ENCODE measurements at places on chromosomes 12 and 14.

DNA sequence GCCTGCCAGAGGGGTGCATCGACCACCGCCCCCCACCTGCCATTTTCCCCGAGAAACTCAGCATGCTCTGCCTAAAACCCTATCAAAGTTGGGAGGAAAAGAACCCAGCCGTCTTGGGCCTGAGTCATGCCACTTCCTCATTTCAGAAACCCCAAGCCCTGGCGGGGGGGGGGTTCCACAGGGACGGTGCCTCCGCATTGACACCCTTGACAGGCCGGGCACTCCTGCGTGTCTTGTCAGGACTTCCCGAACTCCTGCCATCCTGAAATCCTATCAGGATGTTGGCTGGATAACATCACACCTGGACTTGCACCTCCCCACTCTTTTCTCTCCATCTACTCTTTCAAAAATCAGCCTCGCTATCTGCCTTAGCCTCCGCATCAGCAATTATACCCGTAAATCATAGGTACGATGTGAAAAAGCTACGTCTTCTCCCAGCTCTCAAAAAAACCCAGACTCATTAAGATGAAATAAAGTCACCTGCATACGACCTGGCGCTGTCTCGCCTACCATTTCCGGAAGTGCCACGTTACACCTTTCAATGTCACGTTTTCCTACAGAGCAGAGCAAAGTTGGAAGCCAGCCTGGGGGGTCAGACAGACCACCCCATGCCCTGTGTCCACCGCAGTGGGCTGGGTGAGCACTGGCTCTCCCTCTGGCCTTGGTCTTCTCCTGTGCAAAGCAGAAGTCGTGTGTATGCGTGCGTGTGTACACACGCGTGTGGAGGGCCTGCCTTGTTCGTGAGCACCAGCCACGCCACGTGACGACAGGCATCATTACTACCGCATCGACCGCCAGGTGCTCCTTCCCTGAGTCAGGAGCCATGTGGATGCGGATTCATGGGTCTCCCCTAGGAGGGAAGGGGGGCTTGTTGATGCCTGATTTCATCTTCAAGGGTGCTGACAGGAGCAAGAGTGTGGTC is 96.7 kb downstream of the RFLNA start:
- DNase-seq = peak; percentile 92

DNA sequence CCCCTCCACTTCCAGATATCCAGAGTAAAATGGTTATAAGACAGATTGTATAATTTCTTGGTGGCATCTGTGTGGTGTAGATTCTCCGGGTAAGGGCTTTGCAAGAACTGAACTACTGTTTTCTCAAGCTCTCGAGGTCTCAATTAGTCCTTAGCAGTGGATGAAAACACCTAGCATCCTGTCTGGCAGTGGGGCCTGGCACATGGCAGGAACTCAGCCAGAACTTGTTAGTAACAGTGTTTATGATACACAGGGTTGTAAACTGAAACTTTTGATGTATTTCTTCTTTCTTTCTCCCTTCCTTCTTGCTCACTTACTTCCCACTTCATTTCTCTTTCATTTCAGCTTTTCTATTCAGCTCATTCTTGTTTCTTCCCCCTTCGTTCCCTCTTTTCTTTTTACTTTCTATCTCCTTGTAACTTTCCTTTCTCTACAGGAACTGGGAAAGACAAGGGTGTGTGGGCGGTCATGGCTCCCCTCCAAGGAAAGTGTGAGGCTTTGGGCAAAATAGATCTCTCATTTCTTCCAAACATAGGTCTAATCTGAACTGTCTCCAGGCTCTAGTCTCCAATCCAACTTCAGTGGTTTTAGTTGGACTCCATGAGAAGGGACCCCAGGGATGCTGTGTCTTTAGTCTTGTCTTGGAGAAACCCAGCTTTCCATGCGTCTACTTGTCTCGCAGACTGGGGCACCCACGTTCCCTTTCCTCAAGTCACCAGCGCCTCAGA is 159.7 kb downstream of the PAH start:
- DNase-seq = no peak

- DNase-seq = no peak
Observed at GRCh38 chr12:104242546-104243206, 27.1 kb downstream of the TXNRD1 start.

GRCh38 chr12:56839915-56840325 is 76.8 kb downstream of the HSD17B6 start:
- DNase-seq = peak; percentile 82

DNA sequence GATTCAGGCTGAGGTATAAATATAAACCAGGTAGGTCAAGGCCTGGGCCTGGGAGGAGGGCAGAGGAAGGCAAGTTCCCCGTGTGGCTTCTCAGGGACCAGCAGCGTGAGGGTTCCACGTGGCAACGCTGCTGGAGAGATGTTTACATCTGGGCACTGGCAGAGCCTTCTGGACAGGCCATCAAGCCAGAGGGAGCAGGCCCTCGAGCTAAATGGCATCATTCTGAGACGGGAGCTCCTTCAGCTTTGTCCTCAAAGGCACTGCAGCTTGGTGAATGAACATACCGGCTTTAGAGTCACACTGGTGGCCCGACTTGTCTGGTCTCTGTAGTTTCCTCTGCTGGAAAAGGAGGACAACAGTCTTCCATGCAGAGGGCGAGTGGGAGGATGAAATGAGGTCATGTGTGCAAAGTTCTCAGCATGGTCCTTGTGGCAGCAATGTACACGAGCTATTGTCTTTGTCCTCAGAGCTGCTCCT is 231.3 kb downstream of the ZFP36L1 start:
- DNase-seq = peak; percentile 38

- DNase-seq = no peak
Observed at GRCh38 chr14:24693983-24694382, 60.0 kb upstream of the GZMB start.

- no peak for DNase-seq
Observed at GRCh38 chr12:93868771-93869170, 191.6 kb downstream of the CRADD start.

DNA sequence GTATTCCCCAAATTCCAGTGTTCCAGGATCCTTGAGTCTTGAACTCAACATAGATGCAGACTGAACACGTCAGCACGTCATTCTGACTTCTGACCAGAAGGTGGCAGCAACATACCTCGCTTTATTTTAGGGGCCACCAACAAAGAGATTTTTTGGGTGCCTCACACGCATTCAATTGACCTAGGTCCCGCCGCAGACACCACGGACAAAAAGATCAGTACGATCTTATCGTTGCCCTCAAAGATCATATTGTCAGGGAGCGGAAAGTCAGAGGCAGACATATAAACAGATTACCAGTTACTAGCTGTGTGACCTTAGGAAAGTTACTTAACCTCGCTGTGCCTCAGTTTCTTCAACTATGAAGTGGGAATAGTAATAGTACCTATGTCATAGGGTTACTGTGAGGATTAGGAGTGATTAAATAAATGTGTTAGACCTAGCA is 6.5 kb upstream of the PRPH start:
- peak; percentile 77 for DNase-seq

DNA sequence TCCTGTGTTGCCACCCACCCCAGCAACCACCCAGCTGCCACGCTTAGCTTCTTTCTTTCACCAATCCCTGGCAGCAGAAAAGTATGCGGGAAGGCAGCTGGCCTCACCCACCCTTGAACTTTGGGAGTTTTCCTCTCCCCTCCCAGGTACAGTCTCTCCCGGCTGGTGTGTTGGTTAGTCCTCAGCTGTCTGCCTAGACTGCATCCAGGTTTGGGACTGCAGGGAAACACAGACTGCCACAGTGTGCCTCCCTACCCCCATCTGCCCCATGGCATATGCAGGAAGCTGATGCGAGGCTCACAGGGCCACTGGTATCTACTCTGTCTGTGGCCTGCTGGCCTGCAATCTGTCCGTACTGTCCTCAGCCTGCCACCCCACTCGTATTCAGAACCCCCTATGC is 2.1 kb downstream of the CD9 start:
- DNase-seq = no peak

DNA sequence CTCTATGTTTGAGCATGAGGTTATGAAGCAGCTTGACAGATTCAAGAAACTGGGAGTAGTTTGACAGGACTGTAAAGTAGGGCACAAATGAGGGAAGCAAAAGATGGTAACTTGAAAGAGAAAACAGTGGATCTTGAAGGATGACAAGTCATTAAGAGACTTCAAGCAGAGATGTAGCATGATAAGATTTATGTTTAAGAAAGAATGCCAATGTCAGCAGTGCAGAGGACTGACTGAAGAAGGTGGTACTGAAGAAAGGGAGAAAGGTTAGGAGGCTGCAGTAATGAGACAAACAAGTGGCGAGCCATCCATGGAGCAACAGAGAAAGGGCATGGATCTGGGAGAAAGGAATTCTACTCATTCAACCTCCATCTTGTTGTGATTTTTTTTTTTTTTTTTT is 120.2 kb upstream of the RAP1B start:
- DNase-seq = no peak

DNA sequence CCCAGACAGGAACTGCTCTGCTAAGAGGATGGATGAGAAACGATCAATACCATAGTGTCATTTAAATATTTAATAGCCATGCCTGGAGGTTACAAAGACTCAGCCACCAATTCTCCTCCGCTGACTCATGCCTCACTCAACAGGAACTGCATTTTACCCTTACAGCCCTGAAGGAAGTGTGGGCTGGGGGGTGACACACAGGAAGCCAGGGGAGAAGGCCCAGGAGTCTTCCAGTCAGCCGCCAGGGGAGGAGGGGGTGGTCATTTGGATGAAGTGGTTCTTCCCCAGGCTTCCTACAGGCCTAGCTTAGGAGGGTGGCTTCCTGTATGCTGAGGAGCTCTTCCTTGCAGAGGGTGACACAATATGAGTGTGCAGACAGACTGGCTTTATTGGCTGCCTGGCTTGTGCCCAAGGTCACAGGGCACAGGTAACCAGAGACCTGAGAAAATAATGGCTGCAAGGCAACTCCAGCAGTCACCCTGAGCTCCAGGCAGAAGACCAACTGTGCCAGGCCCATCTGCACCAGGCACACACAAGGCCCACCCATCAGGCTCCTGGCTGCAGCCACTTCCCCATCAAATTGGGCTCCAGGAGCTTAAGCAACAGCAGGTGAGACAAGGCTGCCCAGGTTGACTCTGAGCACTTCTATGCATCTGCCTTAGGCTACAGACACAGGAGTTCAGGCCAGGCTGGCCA is 30.6 kb upstream of the RPLP0 start:
- peak; percentile 96 for DNase-seq

DNA sequence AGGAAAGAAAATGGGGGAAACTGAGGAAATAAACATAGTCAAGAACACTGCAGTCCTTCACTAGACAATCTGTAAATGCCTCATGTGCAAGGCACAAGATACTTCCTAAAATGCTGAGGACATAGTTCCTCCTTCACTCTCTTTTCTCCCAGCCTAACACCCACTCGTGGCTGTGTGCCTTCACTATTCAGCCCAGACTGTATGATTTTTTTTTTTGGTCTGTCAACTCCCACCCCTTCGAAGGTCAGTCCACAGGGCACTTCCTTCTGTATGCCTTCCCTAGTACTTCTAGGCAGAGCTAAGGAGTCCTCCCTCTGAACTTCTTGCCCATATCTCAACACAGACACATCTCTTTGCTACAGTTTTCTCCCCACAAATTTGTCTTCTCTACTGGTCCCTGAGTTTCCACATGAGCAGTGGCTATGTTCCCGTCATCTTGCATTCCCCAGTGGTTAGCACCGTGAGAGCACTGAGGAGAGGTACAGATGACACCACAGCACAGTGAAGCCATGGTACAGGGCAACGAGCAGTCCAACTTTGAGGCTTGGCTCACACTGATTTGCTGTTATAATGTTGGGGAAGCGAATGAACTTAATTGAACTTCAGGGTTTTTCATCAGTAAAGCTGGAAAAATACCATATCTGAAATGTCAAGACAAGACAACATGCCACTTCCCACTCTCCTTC is 24.1 kb upstream of the SYCP3 start:
- DNase-seq = peak; percentile 82

- DNase-seq = peak; percentile 95
Observed at GRCh38 chr14:64504897-64505794, 576 bp downstream of the ZBTB1 start.

- DNase-seq = no peak
Observed at GRCh38 chr12:123264642-123265041, 7.0 kb downstream of the CDK2AP1 start.

- peak; percentile 70 for DNase-seq
Observed at GRCh38 chr12:91406920-91407341, 224.3 kb upstream of the DCN start.

DNA sequence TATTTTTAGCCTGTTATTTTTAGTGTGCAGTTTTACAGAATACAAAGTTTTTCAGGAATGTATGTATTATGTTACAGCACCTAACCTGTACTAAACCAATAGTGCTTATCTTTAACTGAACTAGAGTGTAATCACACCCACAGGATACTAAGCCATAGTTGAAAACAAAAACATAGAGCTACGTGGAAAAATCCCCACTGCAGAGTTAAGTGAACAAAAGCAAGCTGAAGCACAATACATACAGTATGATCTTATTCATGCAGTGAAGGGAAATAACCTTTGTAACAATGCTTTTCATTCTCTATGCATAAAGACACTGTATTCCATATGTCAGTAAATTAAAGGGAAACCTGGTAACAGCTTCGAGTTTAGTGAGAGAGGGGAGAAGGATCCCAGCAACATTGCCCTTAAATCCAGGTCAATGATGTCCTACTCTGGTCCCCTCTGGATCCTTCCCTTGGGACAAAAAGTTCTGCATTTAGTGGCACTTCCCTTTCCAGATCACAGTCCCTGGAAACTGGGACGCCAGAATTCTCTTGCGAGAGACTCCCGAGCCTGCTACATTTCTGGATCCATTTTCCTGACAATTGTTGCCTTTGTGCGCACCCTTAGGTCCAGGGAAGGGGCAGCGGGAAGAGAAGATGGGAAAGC is 121.3 kb upstream of the CCND2 start:
- DNase-seq = no peak

DNA sequence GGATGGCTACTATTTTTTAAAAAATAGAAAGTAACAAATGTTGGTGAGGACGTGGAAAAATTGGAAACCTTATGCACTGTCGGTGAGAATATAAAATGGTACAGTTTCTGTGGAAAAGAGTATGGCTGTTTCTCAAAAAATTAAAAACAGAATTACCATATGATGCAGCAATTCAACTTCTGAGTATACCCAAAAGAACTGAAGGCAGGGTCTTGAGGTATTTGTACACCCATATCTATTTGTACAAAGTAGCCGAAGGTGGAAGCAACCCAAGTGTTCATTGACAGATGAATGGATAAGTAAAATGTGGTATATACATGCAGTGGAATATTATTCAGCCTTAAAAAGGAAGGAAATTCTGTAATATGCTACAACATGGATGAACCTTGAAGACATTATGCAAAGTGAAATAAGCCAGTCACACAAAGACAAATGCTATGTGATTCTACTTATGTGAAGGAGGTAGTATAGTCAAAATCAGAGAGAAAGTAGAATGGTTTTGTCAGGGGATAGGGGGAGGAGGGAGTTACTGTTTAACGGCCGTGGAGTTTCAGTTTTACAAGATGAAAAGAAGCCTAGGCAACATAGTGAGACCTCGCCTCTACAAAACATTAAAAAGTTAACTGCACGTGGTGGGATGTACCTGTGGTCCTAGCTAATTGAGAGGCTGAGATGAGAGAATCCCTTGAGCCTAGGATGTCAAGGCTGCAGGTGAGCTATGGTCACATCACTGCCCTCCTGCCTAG is 38.4 kb upstream of the CCT2 start:
- no peak for DNase-seq
